Ascending aorta (tissue), 2 donors: ENCODE measurements at places on chromosomes 12 and 14. TPM values are rescaled to one million over a fixed set of nuclear protein-coding genes. Genes with fewer than 3 reads are reported as not detected.

- no peak for DNase-seq
Measured at GRCh38 chr12:117038023-117038680, 61.1 kb downstream of the TESC start.

DNA sequence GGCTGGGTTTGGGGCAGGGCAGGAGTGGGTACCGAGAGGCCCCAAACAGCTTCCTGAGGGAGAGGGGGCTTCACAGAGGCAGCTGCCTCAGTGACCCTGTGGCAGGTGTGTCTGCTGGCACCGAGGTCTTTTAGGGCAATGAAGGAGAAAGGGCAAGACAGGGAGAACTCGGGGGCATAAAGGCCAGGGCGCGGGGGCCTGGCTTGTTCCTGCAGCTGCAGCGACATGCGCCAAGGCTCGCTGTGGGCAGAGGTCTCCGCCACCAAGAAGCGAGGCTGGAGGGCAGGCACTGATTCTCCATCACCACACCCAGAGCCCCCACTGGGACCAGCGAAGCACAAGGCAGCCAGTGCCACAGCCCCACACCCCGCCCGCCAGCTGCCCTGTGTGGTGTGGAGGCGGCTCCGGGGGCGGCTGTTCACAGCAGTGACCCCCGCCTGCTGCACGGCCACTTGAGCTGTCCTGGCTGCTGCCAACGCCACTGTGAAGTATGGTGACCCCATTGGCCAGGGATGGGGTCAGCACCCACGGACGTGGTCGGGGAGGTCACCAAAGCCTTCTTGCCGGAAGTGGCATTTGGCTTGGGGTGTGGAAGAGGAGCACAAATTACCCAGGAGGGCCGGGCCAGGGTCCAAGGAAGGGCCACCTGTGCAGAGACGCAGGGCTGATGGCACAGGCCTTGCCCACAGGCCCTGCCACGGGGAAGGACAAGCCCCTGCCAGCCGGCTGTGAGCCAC is 16.4 kb downstream of the BAG5 start:
- no peak for DNase-seq

DNA sequence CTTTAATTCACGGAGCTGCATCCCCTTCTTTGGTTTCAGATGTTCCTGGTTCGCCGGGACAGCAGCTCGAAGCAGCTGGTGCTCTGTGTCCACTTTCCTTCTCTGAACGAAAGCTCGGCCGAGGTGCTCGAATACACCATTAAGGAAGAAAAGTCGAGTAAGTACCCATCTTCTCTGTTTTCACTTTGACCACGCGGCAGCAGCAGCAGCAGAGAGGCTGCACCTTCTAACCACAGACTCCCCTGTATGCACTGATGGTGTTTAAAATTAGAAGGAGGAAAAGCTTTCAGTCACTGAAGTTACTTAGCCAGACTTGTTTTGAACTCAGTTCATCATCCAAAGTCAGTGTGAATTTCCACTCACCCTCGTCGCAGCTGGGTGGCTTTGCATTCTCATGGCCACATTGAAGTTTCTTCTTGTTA is 63.8 kb downstream of the RIN3 start:
- DNase-seq = no peak

DNA sequence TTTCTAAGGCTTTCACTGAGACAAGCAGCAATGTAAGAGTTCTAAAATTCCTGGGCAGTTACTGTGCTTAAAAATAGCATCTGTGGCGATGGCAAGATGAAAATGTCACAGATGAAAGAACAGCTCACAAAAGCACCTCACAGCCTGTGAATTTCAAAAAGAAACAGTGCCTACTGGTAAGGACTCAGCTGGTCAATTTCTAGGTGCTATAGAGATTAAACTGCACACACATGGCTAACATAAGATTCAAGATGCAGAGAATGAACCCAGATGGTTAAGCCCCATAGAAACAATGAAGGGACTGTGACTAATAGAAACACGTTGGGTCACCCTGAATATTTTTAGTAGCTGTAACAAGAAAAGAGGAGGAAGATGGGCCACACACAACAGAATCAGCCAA is 12.0 kb upstream of the IL26 start:
- no peak for DNase-seq

DNA sequence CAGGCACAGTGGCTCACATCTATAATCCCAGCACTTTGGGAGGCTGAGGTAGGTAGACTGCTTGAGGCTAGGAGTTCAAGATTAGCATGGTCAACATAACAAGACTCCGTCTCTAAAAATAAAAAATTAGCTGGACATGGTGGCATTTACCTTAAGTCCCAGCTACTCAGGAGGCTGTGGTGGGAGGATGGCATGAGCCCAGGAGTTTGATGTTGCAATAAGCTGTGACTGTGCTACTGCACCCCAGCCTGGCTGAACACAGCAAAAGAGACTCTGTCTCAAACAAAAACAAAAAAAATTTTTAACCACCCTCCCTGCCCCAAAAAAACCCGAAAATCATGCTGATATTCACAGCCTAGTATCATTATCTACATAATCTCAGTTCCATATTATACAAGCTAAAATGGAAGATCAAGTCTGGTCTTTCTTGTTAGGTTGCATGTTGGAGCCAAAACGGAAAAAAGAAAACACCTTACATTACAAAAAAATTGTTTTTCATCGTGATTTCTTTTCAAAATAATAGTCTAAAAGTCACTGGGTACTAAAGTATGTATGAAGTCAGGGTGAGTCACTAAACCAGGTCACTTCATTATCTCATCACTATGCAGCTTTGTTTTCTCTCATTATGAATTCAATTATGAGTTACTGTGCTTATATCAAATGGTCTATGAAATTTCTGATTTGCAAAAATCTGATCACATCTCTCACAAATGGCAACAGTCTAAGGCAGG is 13.8 kb downstream of the GXYLT1 start:
- DNase-seq = no peak

The LRRC10 gene
- not detected for total RNA-seq

The AP4S1 gene
- total RNA-seq = 4.2 TPM

The TAS2R7 gene
- total RNA-seq = not detected
